ENCODE measurements at places on chromosomes 1 and 21.
A peak's percentile ranks its signal among the peaks of the same experiment; 100 is the strongest.

- DNase-seq = no peak
Measured at GRCh38 chr1:3060127-3060526, 8.9 kb upstream of the PRDM16 start.

- DNase-seq = peak; percentile 42
Measured at GRCh38 chr1:84570436-84571149, 3.6 kb downstream of the CTBS start.

- peak; percentile 32 for DNase-seq
Measured at GRCh38 chr1:6198646-6199297, 623 bp downstream of the RPL22 start.

DNA sequence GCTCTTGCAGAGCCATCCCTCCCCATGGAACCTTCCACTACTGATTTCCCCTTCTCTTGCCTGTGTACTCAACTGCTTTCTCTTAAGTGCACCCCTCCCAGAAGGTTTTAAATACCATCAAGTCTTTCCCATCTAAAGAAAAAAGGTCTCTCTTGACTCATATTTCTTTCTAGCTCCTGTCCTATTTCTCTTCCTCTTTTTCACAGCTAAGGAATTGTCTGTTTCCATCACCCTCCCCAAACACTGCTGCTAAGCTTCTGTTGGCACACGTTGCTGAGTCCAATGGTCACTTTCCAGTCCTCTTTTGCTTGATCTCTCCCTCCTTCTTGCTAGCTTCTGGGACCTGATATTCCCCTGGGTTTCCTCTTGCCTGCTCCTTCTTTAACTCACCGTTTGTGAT is 13.3 kb upstream of the GNL2 start:
- DNase-seq = no peak

- DNase-seq = no peak
Measured at GRCh38 chr21:24127651-24128050, 1479.6 kb downstream of the MRPL39 start.

GRCh38 chr21:16070207-16070651 is 340.4 kb downstream of the USP25 start:
- DNase-seq = no peak

- DNase-seq = peak; percentile 91
Measured at GRCh38 chr1:85607126-85607920, 26.8 kb downstream of the CCN1 start.

GRCh38 chr1:177556163-177556562 is 385.4 kb downstream of the BRINP2 start:
- no peak for DNase-seq

GRCh38 chr1:923131-923990 is at the start of gene SAMD11:
Gene SAMD11 (plus strand): TSS chr1:923923. CDS start chr1:924432, 509 bp downstream.
- DNase-seq = peak; percentile 88

DNA sequence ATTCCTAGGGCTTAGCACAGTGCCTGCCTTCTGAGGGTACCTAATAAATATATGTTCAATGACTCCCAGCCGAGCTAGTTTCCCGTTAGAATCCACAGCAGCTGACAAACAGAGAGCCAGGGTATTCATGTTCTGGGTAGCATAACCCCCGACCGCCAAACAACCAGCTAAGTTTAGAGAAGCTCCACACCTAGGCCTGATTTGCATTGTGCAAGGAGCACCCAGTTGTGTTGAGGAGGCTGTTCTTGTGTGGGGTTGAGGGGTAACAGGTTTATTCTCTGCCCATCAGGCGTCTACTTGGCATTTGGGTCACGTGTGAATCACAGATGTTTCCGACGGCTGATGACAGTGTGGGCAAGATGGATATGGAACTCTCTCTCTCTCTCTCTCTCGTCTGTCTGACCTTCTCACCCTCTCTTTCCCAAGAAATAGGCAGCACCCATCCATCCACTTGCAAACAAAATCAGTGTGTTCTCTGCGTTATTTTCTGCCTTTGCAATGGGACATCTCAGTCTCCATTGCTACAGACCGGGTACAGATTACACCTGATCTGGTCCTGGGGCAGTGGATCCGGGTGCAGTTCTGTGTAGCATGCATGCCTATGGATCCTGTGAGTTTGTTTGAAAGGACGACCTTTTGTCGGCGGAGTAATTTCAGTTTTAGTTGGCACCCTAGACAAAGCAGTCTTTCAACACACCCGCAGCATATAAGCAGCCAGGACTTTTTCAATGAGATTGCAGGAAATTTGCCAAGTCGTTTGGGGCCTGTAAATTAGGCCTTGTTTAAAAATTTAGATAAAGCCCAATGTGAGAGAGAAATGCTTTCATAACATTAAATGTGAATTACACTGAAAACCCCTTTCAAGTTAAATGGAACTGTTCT is 29.4 kb downstream of the KAZN start:
- no peak for DNase-seq

DNA sequence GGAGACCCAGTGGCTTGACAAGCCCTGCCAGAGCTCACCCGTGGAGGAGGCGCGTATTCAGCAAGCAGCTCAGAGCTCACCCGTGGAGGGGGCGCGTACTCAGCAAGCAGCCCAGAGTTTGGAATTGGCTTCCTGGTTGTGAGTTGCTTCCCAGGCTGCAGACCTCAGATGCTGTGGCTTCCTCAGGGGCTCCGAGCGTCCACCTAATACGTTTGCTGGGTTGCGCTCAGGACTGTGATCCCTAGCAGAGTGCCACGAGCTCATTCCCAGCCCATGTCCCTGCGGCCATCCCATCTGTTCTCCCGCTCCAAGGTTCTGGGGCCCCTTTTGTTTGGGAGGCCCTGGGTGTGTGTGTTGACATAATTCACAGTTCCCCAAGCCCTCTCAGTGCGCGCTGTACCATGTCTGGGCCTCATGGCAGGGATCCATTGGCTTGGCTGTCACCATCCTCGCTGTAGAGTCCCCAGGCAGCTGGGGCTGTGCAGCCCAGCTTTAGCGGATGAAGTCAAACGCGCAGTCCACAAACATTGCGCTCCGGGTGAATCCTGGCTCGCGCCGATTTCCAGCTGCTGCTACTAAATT is 3.6 kb downstream of the AJAP1 start:
- no peak for DNase-seq
